ENCODE measurements at places on chromosomes 4 and X.

DNA sequence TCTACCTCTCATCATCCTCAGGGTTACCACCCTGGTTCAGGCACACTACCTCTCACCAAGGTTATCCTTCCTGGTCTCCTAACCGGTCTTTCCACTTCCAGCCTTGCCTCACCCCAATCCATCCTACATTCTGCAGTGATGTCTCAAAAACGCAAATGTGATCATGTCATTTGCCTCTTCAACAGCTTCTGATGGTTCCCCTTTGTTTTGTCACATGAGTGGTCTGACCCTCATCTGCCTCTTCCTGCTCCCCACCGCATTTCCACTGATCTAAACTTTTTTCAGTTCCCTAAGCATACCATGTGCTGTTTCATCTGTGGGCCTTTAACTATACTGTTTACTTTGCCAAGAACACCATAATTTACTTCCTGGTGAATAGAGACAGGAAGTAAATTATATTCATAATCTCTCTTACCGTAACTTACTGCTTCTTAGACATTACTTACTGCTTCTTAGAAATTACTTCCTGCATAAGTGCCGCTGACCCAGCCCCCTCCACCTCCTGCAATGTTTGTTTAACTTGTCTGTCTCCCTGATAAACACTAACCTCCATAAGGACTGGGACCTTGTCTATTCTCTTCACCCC, 27.1 kb upstream of the NSUN7 start:
- DNase-seq: no peak

GRCh38 chrX:47879463-47879862, 42.8 kb downstream of the ZNF81 start:
- no peak for DNase-seq

DNA sequence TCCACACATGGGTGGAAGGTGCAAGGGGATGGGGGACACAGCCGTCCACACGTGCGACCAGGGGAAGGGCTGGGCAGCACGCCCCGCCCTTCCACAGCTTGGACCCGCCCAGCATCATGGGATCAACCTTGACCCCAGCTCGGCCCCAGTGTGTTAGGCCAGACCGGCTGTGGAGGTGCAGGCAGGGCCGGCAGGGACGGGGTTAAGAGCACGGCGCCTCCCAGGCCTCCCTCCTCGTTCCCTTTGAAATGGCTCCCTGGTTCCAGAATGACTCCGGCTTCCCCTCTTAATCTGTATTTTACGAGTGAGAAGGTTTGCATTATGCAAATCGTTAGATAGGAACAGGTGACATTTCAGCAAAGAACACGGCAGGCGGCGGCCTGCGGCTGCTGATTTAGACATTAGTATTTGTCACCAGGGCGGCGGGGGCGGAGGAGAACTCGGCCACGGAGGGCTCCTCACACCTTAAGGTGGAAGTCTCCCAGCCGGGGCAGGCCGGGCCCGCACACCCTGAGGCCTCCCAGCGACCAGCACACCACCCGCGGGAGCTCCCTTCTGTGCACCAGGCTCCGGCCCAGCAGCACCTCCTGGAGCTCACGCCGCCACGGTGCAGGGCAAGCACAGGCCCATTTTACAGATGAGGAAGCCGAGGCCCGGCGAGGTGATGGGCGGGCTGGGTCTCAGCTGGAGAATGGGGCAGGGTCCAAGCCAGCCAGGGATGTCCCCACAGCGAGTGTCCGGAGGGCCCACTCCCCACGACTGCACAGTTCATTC, 116.1 kb downstream of the FAM53A start:
- no peak for DNase-seq

DNA sequence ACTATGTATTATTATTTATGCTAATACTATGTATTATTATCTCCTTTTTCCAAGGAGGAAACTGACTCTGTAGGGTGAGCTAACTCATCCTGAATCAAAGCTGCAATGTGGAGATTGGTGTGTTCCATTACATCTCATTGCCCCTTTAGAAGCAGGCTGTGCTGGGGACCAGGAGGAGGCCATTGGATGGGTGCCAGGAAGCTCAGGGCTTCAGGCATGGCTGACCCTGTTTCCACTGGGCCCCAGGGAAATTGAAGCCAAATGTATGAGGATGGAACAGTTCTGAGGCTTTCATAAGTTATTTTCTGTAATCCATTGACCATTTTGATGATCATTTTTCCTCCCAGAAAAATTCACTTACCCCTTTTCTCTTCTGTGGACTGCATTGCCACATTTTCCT, 418.8 kb upstream of the ZFP42 start:
- peak; percentile 13 for DNase-seq
